ENCODE measurements at places on chromosomes 12 and 14.

GRCh38 chr12:121894633-121895032 is 6.0 kb downstream of the PSMD9 start:
- DNase-seq: peak; percentile 60

GRCh38 chr14:93533437-93533836 is 102.7 kb downstream of the UNC79 start:
- DNase-seq: no peak

DNA sequence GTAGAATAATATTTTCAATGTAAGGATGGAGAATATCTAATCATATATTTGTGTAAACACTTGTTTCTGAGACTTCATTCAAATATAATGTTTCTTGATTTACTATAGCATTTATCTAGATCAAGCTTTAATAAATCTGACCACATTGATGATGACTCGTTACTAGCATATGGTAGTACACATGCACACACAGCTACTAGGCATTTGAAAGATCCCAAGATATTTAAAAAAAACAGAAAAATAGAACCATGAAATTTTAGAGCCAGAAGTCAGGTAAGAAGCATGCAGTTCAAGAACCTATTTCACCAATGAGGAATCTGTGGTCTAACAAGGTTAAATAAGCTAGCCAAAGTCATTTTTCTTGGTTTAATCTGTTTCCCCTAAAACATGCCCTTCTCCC is 32.0 kb downstream of the DCP1B start:
- DNase-seq: peak; percentile 42

DNA sequence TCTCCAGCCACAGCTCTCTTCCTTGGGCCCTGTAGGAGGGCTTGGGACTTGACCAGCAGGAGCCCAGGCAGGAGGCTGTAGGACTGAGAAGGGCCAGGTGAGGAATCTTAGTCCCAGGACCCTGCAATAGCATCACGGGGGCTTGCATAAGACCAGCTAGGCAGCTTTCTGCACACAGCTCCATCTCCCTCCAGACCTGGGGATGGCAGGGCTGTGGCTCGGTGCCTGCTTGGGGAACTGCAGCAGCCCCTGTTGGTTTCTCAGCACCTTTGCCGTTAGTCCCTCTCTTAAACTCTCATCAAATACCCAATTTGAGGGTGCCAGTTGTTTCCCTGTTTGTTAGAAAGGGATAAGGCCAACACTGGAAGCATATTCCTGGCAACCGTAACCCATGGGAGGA is 14.3 kb downstream of the DIO3 start:
- DNase-seq: no peak

- no peak for DNase-seq
Observed at GRCh38 chr12:121238604-121239350, 28.8 kb downstream of the P2RX4 start.

DNA sequence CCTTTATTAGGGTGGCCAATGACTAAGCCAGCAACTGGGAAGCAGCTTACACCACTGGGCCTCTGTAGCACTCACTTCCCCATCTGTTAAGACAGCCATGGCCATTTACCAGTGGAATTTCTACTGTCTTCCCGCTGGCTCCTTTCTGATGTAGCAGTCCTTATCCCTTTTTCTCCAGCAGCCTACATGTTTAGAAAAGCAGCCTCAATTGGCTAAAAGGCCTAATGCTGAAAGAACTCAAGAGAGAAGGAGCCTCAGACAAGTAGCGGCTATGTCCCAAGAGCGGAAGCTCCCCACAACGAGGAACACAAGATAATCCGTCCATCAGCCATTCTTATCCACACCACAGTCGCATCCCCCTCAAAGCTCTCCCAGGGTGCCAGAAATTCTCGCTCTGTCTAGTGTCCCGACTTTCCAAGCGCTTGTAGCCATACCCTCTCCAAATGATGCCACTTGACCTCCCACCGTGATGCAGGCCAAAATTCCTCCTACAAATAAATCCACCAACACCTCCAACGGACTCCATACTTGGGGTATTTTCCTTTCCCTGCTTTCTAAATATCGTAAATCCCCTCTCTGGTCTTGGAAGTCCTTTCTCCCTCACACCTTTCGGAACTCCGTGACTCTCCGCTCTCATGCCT is 624 bp downstream of the M6PR start:
- peak; percentile 83 for DNase-seq

- peak; percentile 57 for DNase-seq
Observed at GRCh38 chr14:32201816-32202490, at the start of gene RNU6-7. Gene RNU6-7 (plus strand): TSS chr14:32202045.

DNA sequence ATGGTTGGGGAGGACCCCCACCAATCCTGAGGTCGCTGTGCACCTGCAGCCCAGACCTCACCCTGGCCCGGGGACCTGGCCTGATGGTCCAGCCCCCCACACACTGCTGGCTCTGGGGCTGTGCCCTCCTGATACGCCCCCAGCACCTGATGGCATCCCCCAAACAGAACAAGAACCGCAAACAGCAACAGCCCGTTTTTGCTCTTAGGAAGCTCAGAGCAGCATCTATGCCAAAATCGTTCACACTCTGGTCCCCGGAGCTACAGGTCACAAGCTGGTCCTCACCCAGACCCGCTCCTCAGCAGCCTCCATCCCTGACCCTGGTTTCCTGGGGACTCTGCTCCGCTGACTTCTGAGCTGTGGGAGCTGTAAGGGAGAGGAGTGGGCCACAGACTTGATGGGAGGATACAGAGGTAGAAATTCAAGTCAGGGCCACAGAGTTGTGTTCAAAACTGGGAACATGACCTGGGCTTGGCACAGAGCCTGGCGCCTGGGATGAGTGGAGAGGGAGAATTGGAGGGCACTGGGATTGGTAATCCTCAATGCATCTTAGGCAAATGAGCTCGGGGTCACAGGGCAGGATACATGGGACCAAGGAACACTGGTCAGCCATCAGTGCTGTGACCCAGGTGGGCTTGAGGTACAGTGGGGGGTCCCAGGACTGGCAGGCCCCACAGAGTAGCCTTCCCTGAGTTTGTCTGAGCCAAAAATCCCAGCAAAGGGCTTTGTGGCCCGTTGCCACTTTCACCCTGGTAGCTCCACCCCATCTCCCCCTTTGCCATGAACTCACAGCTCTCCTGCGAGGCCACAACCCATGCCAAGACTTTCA is 170.9 kb upstream of the RTL1 start:
- DNase-seq: no peak

DNA sequence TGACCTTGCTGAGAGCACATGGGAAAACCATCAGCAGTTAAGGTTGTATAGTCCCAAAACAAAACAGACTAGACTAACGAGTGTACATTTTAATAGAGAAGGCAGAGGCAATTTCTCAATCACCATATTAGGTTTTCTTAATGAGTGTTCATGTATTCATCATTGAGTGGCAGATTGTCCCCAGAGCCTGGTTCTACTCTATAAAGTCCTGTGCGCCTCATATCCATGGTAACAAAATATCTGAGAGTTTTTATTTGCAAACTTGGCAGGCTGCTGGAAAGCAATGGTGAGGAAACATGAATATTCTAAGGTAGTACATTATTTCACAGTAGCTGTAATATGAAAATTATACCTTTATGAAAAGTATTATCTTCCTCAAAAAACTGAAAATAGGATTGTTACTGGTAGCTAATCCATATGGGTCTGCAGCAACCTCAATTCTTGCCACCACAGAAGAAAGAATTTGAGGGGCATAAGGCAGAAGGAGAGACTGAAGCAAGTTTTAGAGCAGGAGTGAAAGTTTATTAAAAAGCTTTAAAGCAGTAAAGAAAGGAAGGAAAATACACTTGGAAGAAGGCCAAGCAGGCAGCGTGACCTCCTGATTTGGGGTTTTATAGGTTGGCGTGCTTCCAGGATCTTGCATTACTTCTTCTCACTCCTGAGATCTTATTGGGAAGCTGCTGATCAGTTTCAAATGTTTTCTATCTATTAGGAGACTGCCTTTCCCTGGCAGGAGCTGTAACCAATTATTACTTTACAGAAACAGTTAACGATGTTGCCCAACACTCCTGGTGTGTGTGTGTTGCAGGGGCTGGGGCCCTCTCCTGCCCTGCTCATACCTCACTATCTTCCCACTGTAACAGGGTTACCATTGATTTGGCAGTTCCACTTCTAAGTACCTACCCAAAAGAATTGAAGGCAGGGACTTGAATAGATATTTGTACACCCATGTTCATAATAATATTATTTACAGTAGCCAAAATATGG is 154.0 kb upstream of the NUDT4 start:
- no peak for DNase-seq

DNA sequence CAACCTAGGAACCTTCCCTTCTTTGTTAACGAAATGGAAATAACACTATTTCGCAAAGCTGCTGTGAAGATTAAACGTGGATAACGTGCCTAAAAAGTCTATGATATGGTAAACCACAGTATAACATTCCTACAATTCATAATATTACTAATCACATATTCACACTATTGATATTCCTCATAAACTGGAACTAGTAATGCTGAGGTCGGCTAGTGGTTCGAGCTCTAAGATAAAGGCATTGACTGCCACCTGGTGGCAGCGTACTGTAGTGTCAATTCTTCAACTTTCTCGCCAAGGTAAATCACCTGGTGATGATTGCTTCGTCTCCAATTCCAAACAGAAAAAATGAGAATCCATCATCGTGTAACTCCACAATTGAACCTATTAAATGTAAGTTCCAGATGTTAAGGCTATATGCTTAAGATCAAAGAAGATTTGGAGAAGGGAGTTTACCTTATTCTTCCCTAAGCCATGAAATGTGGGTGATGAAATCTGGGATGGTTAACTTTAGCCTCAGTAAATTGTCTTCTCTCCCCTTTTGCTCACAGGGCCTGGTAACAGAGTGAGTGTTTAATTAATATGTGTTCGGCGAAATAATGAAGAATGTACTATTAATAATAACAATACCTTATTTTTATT is 197.5 kb upstream of the TMEM132C start:
- peak; percentile 45 for DNase-seq

- no peak for DNase-seq
Observed at GRCh38 chr12:127790376-127790775, 476.6 kb upstream of the TMEM132C start.

- DNase-seq: no peak
Observed at GRCh38 chr12:108995370-108995992, 25.4 kb downstream of the SVOP start.

DNA sequence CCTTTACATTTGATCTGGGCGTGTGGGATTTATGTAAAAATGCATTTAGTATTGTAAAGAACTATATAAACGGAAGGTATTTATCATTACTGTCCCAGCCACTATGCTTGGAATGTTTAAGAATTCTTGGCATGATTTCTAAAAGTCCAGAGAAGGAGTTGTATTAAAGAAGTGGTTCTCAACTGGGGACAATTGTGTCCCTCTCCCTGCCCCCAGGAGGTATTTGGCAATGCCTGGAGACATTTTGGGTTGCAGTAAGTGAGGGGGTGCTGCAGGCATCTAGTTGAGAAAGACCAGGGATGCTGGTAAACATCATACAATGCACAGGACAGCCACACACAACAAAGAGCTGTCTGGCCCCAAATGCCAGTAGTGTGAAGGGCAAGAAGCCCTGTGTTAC is 7.2 kb downstream of the SLC38A1 start:
- DNase-seq: no peak

DNA sequence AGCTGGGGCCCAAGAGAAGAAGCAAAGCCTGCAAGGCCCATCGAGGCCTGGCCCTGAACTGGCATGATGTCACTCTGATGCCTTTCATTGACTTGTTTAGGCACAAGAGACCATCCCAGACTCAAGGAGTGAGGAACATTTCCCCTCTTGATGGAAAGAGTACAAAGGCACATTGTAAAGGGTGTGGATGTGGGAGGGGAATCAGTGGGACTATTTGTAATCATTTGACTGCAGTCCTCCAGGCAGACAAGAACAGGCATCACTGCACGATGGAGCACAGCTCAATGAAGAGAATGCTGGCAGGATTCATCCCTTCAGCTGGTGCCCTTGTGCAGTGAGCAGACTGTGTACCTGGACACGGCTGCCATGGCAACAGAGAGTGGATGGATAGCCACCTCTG is 87.9 kb downstream of the LGMN start:
- DNase-seq: no peak

- DNase-seq: no peak
Observed at GRCh38 chr12:25861226-25861625, 97.3 kb upstream of the RASSF8 start.

- DNase-seq: no peak
Observed at GRCh38 chr14:22544881-22545420, 44.1 kb downstream of the DAD1 start.

- peak; percentile 92 for DNase-seq
Observed at GRCh38 chr12:112419297-112420133, 768 bp downstream of the PTPN11 start.

GRCh38 chr14:60974090-60974651 is 6.7 kb downstream of the TRMT5 start:
- DNase-seq: no peak

DNA sequence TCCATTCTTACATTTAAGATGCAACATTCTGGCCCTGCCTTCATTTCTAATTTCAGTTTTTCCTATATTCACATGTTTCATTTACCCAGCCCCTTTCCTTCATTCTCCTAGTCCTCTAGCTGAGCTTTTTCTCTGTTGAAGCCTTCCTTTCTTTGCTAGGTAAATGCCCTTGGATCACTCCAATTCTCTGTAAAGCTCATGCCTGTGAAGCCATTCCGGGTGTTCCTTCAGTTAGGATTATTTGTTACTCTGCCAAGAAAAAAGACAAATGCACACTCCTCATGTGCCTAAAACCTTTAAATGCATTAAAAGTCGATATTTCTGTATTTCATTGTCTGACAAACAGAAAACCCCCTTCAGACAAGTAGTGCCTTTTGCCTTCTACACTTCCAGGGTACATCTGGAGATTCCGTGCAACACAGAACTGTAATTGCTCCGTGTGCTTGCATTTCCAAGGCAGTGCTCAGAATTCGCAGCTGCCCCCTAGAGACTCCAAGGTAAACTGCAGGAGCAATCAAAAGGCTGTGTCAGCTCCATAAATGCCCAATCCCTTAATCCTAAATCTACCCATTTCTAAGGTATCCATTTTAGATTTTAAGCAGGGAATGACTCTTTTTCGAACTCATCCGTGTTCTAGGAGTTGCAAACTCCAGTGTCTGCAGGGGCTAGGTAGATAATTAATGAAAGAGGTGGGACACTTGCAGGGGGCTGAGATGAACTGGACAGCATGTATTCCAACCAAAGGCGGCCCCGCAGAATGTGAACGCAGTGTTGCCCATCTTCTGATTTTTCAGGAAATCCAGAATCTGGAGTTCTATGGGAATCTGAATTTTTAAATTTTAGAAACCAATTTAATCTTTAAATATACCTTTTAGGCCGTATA is 320.2 kb downstream of the GRIN2B start:
- peak; percentile 2 for DNase-seq

- DNase-seq: no peak
Observed at GRCh38 chr12:2353281-2353680, 300.5 kb downstream of the CACNA1C start.

- no peak for DNase-seq
Observed at GRCh38 chr12:49366096-49366651, 1.1 kb upstream of the SPATS2 start.

All from mesenchymal stem cell (in vitro differentiated cells and primary cell).